Stimulated activated CD8-positive, alpha-beta memory T cell treated with anti-CD3 and anti-CD28 coated beads, Interleukin-4, amount 100 ng/mL, for 48 hours (primary cell): ENCODE measurements at places on chromosomes 4 and X.

DNA sequence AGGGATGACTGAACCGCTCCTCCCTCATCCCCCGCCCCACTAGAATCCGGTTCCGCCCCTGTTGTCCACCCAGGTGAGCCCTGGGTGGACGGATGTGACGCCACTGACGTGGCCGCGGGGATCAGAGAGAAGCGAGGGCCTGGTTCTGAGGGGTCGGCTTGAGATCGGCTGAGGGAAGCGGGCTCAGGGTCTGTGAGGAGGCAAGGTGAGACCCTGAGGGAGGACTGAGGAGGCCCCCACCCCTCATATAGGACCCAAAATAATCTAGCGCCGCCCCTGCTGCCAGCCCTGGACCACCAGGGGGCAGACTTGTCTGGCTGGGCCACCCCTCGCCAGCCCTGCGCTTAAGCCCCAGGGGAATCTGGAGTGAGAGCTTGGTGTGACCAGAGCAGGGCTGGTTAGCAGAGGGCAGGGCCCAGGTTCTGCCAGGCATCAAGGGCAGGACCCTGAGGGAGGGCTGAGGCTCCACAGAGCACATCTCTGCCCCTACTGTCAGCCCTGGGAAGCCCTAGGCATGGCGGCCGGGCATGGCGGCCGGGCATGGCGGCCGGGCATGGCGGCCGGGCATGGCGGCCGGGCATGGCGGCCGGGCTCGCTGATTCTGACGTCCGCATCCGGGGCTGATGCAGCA, at the start of gene MAGEA8:
TSS of gene MAGEA8 (plus strand) at position 103 of the 631 bp plus-strand sequence. CDS start 3,090 bp downstream, outside the sequence.
- peak; percentile 40 for DNase-seq

DNA sequence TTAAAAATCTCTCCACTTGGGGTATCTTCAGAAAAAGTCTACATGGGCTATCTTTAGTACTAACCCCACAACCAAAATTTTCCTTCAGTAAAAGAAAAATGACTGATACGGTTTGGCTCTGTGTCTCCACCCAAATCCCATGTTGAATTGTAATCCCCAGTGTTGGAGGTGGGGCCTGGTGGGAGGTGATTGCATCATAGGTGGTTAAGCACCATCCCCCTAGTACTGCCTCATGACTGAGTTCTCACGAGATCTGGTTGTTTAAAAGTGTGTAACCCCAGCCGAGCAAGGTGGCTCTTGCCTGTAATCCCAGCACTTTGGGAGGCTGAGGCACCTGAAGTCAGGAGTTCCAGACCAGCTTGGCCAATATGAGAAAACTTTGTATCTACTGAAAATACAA, 66.8 kb downstream of the USP46 start:
- DNase-seq: no peak

- DNase-seq: no peak
Measured at GRCh38 chr4:145681518-145681917, 1.6 kb downstream of the C4orf51 start.

- DNase-seq: peak; percentile 65
Measured at GRCh38 chr4:87058356-87059073, 123.7 kb downstream of the AFF1 start.

- DNase-seq: no peak
Measured at GRCh38 chrX:35150052-35150451, 207.5 kb downstream of the FAM47B start.

DNA sequence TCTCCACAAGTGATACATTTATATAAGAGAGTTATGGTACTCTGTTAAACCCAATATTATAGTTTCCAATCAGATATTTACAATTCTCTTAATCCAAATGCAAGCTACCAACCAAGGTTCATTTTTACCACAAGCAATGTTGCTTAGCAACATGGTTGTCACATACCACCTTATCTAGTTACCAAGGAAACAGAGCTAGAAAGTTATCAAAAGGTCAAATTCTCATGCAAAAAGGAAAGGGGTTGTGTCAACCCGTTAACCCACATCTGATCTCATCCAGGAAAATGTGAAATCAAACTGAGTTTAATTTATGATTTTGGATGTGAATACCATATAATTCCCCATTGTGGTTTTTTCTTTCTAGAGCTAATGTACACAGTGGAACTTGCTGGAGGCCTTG, 274.1 kb upstream of the MAGEB2 start:
- DNase-seq: no peak

DNA sequence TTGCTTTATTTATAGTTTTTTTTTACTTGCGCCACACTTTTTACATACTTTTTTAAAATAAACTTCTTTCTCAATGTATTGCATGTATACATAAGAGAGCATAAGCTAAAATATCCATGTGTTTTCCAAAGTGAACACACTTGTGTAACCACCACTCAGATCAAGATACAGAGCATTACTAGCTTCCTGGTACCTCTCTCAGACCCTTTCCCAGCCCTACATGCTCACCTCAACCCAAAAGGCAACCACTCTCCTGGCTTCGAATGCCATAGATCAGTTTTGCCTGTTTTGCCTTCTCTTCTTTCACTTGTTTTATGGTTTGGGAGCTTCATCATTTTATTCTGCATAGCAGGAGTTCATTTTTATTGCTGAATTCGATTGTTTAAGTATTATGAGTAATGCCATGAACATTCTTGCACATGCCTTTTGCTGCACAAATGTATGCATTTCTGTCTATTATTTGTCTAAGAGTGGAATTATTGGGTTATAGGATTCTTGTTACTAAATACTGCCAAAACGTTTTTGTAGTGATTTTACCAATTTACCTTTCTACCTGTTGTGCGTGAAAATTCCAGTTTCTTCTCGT, 45.9 kb upstream of the NUDT6 start:
- DNase-seq: no peak

- DNase-seq: no peak
Measured at GRCh38 chr4:183830438-183830985, 74.6 kb upstream of the STOX2 start.

DNA sequence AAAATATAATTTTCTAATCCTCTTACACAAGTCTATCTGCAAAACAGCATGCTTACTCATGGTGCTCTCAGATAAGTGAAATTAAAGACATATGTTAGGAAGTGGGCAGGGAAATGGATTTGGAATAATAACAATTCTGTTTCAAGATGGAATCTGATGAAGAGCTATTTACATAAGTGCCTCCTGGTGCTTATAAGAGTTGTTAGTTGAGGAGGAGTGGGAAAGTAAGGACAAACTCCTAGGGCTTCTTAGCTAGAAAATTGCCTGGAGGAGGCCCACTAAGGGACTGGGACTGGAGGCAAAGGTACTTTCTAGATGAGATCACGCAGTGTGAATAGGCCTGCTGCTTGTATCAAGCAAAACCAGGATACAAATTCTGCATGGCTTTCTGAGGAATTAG, 939.8 kb downstream of the GLUD2 start:
- no peak for DNase-seq

- DNase-seq: no peak
Measured at GRCh38 chrX:11100281-11101035, 10.7 kb upstream of the HCCS start.

DNA sequence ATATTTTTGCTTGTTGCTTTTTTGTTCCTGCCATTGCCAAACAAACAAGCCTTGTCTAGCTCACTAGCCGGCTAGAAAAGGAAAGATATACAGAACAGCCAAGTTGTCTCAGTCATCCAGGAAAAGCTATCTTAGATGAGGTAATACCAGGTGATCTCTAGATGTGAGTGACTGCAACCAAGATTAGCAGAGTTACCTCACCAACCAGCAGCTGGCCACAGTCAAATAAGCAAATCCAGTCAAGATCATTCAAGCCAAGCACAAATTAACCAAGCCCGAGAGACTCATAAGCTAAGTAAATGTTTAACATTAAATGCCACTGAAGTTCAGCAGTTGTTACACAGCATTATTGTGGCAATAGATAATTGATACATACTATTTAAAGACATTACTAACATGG, 108.6 kb downstream of the CENPC start:
- no peak for DNase-seq

GRCh38 chr4:25442863-25443307, 65.8 kb downstream of the ANAPC4 start:
- no peak for DNase-seq

- DNase-seq: no peak
Measured at GRCh38 chrX:47595716-47596251, 13.5 kb downstream of the TIMP1 start.

- DNase-seq: no peak
Measured at GRCh38 chr4:65399084-65399483, 271.2 kb downstream of the EPHA5 start.

GRCh38 chr4:57633212-57633859, 523.2 kb upstream of the IGFBP7 start:
- no peak for DNase-seq

DNA sequence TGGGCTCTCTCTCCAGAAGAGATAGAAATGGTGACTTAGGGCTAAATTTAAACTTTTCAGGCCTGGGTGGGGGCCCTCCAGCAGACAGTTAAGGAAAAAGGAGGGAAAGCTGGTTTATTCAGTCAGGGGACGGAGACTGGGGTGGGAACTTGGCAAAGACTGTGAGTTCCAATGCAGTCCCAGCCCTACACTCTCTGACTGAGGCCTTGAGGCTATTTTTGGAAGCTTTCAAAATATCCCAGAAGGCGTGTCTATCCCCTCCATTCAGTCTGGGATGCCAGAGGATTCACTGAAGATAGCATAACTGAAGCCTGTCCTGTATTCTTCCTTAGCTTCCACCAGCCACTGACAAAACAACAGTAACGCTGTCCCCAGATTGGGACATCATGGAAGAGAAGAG, 32.1 kb upstream of the MSN start:
- no peak for DNase-seq

DNA sequence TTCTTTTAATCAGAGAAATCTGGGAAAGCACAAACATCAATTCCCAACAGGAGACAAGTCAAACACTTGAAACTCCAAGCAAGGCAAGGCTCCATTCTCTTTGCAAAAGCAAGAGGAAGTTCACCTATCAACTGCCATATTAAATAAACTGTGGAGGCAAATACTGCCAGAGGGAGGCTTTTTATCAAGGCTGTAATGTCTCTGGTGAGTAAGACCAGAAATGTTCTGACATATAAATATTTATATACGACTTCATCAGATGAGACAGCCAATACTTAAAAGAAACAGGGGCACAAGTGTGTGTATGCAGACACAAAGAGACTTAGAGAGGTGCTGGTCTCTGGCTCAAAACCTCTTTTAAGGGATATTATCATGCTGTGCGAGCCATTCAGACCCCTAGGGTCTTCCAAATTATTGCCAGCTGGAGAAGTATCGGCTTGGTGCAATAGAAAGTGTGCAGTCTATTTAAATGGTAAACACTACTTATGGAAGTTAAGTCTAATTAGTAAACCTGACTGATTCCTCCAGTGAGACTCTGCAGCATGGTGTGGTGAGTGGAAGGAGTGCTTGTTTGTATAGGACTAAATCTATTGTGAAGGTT, 24.4 kb downstream of the DCX start:
- DNase-seq: no peak

DNA sequence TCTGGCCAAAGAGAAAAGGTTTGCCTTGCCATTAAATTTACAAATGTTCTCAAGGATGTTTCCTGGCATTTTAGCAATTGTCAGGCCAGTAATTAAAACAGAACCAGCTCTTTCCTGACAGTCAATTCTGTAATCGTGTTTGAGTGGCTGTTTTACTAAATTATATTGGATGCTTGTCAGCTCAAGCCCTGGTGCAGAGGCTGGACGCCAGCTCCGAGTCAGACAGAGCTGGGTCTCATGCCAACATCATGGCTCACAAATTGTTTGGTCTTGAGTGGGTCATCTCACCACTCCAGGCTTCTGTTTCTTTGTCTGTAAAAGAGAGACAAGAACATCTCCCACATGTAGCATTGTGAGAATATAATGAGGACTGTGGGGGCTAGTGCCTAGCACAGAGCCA, 190.3 kb upstream of the PSAPL1 start:
- DNase-seq: no peak

DNA sequence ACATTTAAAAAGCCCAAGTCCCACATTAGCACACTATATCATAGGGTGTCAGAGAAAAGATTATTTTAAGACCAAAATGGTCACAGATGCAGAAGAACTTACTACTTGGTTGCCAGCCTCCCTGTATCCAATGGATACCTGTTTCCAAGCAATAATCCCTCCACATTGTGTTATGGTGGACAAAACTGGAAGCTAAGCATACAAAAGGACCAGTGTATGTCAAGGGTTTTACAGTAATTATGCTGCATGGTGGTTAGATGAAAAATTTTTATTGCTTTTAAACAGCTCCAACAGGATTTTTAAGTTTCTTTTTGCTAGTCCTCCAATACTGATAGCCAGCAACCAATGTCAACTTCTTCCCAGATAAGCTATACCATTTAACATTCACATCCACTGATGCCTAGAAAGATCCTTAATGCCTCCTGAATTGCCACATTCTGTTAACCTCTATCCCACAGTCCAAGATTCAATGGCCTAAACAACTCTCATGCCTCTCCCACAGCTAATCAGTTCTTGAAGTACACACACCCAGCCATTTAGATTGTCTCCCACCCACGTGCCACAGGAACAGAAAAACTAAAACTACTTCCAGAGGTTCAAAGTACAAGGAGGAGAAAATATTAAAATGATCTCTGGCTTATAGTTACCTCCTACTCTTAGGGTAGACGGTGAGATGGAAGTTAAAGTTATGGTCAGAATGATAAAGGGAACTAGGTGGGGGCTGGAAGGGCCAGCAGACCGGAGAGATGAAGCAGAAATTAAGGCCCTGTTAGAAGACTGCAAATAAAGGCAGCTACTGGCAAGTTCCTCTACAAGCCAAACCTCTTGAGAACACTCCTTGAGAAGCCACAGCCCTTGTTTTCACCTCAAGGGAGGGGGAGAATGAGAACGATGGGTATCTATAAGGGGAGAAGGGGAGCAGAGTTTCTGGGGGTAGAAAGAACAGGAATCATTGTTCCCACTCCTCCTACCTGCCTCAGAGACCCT, 5.5 kb downstream of the MED14 start:
- no peak for DNase-seq

DNA sequence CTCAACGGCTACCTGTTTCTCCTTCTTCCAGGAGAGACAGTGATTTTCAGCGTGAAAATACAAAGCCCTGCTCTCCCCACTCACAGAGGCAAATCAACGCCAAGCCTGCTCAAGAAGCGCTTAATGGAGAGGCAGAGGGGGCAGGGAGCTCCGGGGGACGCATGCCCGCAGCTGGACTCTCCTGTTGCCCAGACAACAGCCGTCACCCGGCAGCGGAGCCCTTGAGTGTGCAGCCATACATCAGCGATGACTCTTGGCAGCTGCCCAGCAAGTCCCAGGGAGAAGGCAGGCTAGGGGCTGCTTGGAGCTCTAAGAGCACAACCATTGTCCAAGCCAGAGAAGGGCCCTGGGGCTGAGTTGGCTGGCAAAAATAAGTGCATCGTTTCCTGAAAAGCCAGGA, 71.0 kb upstream of the AFAP1 start:
- no peak for DNase-seq

- DNase-seq: no peak
Measured at GRCh38 chrX:126799059-126799458, 20.5 kb upstream of the PRR32 start.

DNA sequence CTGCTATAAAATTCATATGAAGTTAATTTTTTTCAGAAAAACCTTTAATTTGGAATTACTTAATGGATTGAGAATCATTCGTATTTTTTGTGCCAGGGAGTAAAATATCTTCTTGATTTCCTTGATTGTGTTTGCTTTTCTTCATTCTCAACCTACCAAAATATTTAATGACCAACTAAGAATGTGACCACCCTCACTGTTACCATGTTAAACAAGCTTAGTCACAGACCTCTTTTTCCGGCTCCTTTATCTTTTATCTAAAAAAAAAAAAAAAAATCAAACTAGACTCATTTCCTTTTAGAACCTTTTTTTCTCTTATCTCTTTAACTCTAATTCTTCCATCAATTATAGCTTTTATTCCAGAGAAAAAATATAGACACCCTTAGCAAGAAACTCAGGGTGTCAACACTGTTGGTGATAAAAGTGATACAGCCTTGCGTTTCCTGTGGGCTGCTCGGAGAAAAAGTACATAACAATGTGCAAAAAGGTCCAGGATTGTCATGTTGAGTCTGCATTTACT, 20.6 kb upstream of the HPGDS start:
- no peak for DNase-seq
